AG09319 (cell line): ENCODE measurements at places on chromosomes 16 and 17.

DNA sequence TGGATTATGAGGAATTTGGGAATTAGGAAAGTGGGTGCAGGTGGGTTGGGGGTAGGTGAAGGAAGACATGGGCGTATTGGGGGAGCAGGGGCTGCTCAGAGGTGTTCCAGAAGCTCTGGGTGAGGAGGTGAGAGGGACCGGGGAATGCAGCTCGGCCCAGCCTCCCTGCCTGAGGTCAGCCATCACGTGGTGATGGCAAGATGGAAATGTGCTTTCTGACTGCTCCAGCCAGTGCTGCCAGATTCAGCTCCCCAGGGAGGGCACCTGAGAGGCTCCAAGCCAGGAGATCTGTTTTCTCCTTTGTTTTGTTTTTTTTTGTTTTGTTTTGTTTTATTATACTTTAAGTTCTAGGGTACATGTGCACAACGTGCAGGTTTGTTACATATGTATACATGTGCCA, 35.2 kb upstream of the STH start:
- DNase-seq = no peak

DNA sequence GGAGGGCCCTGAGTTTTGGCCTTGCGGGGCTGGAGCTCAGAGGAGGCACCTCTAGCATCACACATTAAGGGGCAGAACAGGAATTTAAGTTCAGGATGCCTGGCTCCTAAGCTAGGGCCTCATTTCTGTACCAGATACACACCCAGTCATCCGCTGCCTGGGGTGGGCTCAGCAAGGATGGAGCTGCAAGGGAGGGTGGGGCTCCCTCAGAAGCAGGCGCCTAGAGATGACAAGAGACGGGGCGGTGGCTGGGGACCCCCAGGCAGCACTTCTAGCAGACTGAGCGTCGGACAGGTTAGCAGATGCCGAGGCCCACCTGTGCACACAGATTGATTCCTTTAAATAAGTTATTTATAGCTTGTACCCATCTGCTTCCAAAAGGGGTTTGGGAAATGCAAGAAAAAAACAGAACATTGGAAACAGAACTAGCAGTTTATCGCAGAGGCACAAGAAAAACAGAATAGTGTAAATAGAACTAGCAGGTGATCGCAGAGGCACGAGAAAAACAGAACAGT, 47.6 kb upstream of the CBFA2T3 start:
- no peak for DNase-seq

DNA sequence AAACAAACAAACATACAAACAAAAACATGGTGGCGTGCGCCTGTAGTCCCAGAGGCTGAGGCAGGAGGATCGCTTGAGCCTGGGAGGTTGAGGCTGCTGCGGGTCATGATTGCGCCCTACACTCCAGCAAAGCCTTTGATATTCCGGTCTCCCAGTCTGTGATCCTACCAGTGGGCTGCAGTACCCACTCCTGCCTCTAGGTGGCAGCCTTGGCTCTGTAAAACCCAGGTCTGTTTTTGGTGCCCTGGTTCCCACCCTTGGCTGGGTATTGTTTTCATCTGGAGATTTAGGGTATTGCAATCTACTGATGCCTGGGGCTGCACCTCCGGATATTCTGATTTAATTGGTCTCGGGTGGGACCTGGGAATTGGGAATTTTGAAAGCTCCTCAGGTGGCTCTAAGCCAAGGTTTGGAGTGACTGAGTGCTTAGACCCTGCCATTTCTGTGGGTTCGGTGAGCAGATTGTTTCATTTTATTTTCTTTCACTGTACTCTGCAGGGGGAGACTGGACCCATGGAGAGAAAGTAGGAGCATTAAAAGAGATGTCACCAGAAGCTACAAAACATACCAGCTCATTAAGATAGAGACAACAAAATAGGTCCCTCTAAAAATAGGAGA, 40.5 kb downstream of the MYH3 start:
- DNase-seq = no peak

GRCh38 chr16:88713054-88713453, 6.8 kb downstream of the CTU2 start:
- DNase-seq = no peak

DNA sequence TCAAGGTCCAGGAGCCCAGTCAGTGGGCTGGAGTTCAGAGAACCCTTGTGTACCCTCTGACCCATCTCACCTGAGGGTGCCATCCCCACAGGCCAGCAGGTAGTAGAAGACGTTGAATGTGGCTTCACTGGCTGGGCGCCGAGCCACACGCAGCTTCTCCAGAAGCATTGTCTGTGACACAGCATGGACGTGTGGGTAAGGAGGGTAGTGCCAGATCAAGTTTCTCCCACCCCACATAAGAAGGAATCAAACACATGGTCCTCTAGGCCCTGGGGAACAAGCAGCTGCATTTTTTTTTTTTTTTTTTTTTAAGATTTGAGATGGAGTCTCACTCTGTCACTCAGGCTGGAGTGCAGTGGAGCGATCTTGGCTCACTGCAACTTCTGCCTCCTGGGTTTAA, 60.9 kb downstream of the MYO18A start:
- no peak for DNase-seq

GRCh38 chr16:81752225-81752875, 26.7 kb upstream of the PLCG2 start:
- DNase-seq = no peak

DNA sequence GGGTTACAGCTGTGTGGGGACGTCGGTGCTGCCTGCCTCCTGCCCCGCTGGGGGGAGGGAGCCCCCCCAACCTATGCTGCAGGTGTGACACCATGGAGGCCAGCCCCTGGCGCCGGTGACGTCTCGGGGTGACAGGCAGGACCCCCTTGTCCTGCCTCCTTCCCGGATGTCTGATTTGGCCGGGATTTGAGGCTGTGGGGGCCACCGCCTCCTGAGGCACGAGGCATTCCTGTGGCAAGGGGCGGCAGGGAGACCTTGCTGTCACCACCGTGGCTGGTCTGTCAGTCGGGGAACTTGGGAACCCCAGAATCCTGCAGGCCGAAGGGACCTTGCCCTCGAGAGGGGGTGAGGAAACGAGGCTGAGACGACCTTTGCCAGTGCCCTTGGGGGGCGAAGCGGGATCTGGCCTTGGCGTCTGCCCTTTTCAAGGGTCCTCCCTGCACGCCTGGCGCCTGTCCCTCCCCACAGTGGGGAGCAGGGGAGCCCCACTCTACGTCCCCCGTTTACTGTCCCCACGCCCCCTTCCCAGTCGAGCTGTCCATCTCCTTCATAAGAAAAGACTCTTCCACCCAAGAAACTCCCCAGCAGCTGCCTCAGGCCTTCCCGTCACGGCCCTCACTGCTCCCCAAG, 74.4 kb downstream of the METRNL start:
- DNase-seq = no peak

- no peak for DNase-seq
Measured at GRCh38 chr16:84124257-84125073, 7.7 kb upstream of the MBTPS1 start.

- no peak for DNase-seq
Measured at GRCh38 chr17:1050996-1051925, 54.3 kb downstream of the TIMM22 start.

DNA sequence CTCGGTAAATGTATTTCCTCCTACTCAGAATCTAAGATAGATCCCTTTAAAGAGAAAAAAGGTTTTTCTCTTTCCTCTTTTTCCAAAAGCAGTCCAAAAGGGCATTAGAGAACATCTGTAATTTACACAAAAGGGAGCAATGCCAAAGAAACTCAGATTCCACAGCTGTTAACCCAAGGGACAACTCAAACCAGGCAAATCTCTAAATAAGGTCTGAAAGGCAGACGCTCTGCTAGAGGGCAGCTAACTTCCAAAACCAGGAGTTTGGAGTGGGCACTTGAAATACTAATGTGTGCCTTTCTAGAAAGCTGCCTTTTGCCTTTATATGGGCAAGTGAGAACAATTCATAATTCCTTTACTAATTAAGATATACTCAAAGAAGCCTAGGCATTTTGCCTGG, 435.7 kb downstream of the ZFHX3 start:
- no peak for DNase-seq

DNA sequence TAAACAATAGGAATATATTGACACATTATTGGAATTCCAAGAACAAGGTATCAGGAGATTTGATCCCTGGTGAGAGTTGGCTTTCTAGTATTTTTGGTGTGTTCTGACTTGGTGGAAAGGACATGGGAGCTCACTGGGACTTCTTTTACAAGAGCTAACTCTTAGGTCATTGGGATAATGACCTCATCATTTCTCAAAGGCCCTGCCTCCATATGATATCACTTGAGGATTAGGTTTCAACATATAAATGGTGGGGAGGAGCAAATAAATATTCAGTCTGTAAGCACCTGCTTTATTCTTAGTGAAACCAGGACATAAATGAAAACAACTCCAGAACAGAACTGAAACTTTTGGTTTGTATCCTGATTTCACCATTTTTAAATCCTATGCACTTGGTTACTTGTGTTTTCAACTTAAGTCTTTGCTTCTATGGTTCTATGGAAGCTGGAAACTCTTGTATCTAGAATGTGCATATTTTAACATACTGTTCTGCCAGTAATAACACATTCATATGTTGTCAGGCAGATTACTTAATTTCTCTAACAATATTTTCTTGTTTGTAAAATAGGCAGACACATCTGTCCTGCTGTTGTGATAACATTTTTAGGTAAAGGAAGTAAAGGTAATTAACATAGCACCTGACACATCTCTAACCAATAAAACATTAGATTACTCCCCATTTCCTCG, 1527.7 kb upstream of the CDH8 start:
- DNase-seq = no peak

GRCh38 chr17:74369221-74369620, 1.9 kb downstream of the GPR142 start:
- DNase-seq = no peak

DNA sequence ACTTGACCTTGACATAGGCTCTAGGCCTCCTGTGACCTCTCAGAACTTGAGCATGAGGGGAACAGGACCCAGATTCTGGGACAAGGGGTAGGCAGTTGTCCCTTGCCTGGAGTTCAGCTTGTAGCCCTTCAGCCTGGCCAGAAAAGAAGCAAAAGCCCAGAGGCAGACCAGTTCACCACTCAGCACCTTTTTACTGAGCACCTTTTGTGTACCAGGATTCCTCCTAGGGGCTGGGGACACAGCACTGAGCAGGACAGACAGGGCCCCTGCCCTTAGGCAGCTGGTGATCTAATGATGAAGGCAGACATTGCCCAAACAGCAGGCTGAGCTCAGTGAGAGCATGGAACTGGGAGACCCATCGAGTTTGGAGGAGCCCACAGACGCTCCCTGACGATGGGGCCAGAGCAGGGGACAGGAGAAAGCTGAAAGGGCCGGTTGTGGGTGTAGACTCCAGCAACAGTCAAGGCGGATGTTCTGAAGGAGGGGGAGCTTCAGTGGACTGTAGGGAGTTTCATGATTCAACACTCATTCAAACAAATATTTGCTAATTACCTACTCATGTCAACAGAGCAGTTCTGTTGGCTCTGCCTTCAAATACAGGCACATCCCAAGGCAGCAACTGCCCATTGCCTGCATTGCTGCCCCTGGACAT, 32.0 kb downstream of the SBK1 start:
- no peak for DNase-seq

DNA sequence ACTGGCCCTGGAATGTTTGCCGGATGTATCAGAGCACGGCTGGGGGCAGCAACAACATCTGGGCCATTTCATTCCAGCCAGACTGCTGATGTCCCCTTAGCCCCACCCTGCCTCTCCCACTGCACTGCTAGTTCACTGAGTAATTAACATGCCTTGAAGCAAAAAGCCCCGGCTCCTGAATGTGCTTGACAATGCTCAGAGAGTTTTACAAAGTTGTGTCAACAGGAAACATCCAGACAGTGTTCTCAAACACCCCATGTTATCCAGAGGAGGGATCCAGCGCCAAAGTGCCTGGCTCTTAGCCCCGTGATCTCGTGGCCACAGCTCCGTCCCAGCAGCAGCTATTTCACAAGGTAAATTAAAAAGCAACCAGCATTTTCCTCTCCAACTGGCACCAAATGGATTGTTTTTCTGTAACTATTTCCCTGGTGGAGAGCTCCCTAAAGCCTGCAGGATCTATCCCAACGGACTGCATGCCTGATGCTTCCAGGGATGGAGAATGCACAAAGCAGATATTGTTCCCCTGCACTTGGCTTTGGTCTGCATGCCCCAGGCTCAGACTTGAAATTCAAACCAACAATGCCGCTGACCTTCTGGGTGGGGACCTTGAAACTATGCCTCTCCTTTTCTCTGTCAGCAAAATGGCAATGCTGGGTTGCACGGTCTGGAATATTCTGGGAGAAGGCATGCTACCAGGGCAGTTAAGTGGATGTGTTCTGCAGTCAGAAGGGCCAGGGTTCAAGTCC, 115.6 kb upstream of the CDH5 start:
- DNase-seq = no peak

DNA sequence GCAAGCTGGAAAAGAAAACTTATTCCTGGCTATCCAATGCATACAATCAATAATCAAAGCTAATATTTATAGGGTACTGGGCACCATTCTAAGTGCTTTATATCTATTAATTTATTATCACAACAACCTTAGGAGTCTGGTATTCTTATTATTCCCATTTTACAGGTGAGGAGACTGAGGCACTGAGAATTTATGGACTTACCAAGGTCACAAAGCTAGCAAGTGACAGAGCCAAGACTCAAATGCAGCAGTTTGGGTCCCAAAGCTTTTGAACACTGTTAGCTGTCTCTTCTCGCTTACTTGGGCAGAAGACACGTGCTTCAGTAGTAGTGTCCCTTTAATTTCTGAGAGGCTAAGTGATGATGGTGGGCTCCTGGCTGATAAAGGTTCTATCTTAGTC, 152.6 kb downstream of the AATF start:
- DNase-seq = no peak

DNA sequence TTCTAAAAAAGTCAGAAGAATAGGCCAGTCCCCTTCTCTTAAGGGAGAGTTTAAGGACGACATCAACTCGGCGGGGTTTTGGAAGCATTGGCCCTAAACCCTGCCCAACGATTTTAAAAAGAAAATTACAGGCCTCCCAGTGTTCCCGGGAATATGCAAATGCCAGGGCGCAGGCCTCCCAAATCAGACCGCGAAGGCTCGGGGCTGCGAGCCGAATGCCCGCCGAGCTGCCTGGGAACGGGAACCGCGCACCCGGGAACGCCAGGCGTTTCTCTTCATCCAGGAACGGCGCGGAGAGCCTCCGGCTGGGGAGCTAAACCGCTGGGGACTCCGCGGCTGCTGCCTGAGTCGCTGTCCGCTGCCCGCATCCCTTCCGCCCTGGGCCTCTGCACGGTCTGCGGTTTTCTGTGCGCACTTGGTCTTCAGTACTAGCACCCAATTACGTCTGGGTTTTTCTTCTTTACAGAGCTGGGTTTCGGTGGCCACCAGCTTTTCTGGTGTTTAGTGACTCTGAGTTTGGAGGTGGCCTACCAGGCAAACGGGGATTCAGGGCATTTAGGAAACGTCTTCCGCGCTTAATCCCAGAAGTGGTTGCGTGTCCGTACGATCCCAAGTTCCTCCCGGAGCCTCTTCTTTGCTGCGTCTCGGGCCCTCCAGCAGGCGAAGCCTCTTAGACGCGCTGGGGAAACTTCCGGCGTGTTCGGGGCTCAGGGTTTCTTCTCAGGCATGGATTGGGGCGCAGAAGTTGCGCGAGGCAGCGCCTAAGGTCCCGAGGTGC, 5.7 kb downstream of the IRX5 start:
- no peak for DNase-seq
